Umbilical cord (tissue), 2 donors: ENCODE measurements at places on chromosomes 5 and 9.
A peak's percentile ranks its signal among the peaks of the same experiment; 100 is the strongest.

DNA sequence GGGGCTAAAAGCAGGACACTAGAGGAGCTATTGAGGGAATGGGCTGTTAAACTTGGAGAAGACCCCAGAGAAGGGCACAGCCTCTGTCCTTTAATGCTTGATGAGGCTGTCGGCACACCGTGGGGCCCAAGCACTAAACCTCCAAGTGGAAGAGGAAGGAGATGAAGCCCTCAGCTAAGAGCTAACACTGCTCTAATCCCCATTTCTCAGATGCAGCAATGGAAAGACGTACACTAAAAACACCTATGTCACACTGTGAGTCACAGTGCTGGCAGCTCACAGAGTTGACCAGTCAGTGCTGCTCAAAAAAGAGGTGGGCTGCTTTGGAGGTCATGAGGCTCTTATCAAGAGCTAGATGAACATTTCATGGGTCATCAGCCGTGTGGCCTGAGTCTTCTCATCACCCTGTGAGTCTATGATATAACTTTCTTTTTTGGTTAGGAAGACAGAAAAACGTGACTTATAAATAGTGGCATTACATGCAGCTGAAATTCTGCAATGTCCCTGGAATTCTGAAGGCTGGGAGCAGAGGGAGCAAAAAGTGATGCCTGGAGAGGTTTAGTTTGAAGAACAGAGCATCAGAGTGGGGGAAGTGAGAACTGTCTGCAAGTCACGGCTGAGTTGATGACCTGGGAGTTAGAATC is 21.5 kb downstream of the TNFSF8 start:
- no peak for DNase-seq

DNA sequence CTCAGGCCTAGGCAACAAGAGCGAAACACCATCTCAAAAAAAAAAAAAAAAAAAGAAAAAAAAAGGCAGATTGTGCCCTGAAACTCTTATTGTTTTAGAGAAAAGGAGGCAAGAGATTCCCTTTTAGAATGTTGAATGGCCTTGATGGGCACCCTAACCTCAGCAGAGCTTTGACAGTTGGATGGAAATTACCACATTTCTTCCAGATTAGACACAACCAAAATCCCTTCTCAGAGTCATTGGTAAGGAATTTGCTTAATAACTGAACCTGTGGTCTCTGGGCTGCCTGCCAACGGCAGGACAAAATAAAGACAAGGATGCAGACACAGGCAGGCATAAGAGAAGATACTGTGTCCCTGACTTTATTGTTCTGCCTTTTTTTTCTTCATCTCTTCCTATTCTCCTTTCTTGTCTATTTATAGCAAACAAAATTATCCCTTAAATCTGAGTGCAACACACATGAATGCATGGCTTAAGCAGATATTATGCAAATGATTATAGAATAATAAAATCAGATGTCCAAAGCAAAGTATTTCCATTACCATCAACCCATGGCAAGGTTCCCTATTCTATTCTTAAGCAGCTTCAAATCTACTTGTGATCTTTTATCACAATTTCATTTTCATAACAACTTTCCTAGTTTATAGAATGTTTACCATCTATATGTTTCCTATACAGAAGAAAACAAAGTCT is 37.3 kb upstream of the TRIO start:
- peak; percentile 36 for DNase-seq

DNA sequence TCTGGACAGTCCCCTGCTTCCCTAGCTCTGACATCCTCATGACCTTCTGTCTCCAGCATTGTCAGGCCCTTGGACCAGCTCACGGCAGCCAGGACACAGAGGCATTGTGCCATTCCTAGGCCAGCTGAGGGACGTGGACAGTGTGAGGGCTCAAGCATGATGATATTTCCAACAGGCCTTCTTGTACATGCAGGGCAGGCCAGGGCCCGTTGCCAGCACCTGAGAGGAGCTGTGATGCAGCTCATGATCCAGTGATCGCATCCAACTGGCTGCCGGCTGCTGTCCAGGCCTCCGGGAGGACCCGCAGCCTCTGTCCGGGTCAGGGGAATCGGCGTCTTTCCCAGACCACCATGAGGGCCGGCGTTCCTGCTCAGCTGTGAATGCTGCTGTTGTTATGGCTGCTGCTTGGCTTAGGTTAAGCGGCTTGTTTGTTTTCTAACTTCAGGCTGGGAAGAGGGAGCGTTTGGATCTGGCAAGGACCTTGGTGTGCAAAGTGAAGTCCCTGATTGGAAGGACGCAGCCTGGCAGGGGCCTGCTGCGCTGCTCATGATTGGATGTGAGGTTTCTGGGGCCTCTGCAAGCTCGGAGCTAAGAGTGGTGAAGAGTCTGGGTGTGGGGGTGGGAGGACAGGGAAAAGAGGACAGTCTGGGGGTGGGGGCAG is 53.8 kb downstream of the PDZD2 start:
- DNase-seq = no peak

- DNase-seq = no peak
Observed at GRCh38 chr5:176296-176823, 14.9 kb upstream of the LRRC14B start.

GRCh38 chr9:109886617-109887016 is 106.6 kb downstream of the PALM2AKAP2 start:
- no peak for DNase-seq

- DNase-seq = no peak
Observed at GRCh38 chr9:95029288-95029687, 288.2 kb downstream of the FANCC start.

- DNase-seq = no peak
Observed at GRCh38 chr5:147245381-147246165, 10.7 kb downstream of the STK32A start.

GRCh38 chr9:80163889-80164288 is 592.1 kb downstream of the TLE4 start:
- no peak for DNase-seq

DNA sequence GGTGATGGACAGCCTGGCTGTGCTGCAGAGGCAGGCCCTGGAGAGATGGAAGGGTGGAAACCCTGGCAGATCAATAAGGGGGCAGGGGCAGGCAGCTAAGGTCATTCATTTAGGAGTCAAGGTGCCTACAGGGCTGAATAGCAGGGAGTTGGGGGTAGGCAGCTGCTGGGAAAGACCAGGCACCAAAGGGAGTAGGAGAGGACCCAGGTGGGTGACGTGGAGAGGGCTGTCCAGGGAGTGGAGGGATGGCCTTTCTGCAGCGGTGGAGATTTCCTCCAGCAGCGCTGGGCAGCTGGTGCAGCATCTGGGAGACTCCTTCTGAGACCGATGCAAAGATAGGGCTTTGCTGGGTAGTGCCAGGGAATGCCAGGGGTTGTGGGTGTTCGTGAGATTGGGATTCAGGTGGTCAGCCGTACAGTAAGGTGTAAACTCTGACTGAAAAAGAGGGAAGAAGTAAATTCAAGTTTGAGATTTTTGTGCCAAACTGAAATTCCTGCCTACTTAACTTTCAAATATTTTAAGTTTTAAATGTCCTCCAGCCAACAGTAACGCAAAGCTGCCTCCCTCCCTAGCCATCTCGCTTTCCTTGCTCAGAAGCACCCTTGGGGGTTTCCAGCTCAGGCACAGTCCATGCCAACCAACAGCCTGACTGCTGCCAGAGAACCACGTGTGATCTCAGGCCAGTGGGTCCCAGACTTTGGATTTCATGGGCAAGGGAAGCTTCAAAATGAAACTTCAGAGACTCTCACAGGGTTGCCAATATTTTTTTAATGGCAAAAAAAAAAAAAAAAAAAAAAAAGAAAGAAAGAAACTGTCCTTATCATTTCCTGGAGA is 18.6 kb upstream of the ANGPTL2 start:
- no peak for DNase-seq

DNA sequence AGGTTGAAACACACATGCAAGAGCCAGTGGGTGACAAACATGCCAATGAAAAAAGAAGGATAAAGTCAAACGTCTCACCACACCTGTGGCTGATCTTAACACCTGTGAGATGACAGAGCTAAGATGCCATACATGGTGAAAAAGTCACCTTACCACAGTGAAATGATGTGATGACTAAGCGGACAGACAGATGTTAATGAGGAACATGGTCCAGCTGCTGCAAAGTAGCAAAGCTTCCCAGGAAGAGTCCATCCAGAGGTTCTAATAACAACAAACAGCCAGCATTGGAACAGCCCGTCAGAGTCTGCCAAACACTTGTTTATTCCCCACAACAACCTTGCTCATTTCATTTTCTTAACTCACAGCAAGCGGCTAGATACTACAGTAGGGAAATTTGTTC is 1.9 kb downstream of the KIAA1191 start:
- DNase-seq = no peak

GRCh38 chr5:138370537-138370936 is 18.1 kb downstream of the KDM3B start:
- DNase-seq = no peak

DNA sequence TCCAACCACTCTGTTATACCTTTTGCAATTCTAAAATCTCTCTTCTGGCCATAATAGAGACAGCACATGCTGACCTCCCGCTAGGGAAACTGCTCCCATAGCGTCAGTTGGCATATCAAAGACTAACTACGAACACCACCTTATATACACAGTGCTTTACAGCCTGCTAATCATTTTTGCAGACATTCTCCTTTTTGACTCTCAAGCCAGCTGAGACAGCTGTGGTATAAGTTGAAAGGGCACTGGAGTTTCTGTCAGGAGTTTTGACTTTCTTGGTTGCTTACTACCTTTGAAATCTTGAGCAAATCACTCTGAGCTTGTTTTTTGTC is 160.2 kb upstream of the TBCA start:
- DNase-seq = no peak

DNA sequence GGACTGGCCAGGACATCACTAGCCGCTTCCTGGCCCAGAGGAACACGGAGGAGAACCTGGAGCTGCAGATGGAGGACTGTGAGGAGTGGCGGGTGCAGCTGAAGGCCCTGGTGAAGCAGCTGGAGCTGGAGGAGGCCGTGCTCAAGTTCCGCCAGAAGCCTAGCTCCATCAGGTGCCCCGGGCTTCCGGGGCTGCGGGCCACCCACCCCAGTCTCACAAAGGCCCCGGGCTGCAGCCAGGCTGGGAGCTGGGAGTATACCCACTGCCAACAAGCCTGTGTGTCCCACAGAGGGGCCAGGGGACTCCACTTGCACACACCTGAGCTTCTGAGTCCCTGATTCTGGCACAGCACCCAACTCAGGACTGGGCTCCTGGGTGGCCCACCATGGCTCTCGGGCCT is 1.7 kb upstream of the RABL6 start:
- no peak for DNase-seq

GRCh38 chr9:130990306-130990977 is 18.5 kb upstream of the LAMC3 start:
- no peak for DNase-seq

DNA sequence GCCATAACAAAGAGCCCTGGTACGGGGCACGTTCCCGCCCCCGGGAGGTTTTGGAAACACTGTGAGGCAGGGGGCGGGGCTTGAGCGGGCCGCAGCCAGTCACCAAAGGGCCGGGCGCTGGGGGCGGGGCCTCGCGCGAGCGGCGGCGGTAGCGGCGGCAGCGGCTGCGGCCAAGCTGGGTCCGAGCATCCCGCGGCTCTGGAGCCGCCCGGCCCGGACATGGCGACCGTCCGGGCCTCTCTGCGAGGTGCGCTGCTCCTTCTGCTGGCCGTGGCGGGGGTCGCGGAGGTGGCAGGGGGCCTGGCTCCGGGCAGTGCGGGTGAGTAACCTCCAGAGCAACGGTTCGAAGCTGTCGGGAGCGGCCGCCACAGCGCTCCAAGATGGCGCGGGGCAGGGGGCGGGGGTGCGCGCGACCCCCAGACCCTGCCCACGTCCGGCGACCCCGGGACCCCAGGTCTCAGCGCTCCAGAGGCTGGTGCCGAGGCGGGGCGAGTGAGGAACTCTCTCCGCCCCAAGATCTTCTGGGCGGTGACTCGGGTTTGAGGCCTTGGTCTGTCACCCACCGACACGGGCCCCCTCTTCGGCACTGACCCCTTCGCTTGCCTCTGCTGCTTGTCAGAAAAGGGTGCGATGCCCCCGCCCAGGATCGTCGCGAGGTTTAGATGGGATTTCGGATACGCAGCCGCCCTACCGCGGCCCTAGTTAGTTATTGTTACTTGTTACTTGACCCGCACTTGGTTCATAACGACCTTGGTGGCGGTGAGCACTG is at the start of gene RECK:
RECK (plus strand) TSS at position 134 of the 769 bp plus-strand sequence; CDS start at position 220, 86 bp downstream.
- peak; percentile 81 for DNase-seq

DNA sequence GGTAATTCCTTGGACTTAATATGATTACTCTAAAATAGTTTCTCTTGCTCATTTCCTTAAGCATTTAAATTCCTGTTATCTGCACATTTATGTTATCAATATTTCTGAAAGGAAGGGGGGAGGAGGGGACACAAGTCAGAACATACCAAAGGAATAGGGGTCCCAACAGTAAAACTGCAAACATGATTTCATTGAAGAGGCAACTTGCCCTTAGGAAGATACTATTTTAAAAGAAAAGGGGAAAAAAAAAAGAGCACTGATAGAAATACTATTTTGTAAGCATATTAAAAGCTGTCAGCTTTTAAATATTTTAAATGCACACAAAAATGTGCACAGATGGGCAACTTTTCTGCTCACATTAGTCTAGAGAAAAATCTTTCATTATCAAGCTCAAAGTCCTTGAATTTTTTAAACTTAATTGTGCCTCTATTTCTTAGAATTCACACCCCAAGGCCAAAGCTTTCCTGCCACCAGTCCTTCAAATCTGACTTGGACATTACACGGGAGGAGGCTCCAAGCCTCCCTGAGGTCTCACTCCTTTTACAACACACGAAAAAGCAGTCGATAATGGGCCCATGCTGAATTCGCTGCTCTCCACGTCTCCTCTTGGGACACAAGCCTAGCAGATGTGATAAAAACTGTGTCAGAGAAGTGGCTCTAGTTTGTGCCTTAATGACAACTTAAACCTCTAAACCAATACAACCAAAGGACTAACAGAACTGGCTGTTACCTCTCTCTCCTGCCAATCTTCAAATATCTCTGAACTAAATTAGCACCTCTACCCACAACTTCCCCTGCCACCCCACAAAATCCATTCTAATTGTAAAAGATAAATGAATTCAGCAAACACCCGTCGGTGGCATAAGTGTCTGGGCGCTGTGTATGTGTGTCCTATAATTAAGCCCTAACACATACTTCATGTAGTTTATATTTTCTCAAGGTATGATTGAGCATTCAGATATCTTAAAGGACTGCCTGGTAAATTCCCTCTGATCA is 154.3 kb downstream of the DENND1A start:
- DNase-seq = no peak

DNA sequence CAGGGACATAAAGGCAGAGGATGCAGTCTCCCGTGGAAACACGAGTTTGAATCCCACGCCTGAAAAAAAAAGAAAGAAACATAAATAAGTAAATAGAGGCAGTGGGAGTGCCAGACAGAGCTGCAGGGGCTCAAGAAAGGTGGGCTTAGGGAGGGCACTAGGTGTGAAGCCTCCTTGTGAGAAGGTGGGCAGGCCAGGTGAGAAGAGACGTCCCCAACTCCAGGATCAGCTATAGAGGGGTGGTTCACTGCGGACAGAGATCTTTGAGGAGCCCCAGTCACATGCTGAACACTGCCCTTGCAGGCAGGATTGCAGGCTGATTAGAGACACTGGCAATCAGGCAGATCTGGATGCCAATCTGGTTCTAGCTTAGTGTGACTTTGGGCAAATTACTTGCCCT is 172.1 kb downstream of the RGS3 start:
- no peak for DNase-seq

DNA sequence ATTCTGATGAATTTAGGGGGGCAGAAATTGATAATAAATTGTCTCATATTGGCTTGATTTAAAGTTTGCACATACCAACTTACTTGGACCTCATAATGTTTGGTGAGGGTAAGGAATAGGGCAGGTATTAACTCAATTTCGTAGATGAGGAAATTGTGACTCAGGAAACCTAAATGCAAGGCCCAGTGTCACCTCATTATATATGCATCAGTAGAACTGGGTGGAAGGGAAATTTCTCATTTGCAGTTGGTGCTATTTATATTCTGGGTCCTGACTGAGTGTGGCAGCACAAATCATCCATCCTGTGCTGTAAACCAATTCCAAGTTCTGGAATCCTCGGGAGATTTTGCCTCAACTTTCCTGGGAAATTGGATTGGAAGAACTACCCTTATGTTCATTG is 103.0 kb downstream of the SPATA31D1 start:
- DNase-seq = no peak
